GM03348 (cell line): ENCODE measurements at places on chromosomes 7 and 10.
A peak's percentile ranks its signal among the peaks of the same experiment; 100 is the strongest.

DNA sequence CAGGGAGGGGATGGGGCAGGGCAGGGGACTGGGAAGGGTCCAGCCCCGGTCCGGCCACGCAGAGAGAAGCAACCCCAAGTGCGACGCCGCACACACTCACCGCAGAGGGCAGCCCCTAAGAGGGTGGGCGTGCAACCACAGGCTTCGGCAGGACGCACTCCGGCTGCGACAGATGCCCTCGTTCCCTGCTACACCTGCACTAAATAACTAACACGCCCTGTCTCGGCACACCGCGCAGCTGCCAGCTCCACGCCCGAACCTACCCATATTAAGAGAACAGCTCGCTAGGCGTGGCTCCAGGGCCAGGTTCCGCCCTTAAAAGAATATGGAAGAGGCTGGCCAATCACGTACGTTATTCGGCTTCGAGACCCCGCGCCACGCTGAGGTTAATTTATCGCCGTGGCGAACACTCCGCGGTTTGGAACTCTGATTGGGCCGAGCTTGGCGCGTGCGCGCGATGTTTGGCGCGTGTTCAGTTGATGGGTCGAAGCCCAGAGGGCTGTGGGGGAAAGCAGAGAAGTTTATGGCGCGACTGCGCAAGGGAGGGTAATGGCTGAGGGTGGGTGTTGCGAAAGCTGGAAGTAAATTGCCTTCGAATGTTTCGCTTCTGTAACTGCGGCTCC lies 91.1 kb downstream of the OR13A1 start:
- no peak for DNase-seq

DNA sequence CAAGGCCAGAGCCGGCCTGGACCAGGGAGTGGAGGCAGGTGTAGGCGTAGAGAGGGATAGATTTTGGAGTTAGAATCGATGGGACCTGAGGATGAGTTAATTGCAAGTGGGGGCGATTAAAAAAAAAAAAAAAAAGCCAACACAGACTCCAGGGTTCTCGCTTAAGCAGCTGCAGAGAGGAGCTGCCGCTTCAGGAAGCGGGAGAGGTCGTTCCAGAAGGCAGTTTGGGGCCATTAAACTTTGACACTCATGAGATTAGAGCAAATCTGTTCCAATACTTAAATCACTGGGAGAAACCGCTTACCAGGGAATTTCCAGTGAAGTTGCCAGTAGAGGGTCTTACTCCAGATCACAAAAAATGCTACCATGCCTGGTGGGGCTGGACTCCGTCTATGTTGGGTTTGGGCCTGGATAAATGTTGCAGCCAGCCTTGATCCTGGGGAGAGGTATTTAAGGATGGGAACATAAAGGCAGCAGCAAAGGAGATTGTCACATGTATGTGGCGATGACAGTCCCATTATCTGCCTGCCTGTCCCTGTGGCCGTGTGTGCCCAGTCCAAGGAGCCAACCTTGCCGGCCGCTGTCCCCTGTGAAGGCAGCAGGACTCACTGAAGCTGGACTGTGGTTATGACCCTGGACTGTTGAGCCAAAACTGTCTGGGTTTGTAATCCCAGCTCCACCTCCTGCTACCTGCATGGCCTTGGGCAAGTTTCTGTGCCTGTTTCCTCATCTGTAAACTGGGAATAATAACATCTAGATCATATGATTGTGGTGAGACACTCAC lies 23.9 kb upstream of the GRID1 start:
- no peak for DNase-seq

DNA sequence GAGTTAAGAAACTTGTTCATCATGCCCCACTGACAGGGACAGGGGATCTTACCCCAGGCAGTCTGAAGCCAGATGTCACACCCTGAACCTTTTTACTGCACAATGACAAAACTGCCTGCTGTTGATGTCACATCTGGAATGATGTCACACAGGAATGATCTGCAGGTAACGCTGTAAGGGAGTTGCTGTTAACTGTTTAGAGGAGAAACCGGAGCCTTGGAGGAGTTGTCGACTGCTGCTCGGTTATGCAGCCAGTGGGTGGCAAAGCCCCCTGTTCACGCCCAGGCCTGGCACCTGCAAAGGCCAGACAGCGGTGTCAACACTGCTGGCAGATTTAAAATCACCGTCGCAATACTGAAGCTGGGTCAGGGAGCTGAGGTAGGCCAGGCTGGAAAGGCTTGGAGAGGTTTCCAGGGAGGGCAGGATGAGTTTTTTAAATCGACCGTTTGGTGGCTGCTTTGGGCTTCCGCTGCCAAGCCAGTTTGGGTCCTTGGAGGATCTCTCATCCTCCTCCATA lies 10.0 kb upstream of the SLIT1 start:
- DNase-seq = no peak

DNA sequence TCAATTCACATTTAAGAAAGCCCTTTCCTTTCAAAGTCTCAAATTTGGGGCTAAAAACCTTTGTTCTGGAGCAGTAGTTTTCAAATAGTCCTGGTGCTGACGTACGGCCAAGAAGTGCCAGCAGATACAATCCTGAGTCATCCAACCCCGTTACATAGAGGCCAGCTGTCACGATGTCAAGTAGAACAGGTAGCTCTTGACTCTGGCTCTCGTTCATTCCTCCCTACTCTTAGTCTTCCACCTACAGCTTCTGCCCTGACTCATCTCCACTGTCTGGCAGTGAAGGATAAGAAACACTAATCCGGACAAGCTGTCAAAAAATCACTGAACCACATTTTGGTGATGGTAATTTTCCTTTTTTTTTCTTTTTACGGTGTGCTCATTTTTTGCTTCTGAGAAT lies 132.4 kb upstream of the PTN start:
- DNase-seq = peak; percentile 13

DNA sequence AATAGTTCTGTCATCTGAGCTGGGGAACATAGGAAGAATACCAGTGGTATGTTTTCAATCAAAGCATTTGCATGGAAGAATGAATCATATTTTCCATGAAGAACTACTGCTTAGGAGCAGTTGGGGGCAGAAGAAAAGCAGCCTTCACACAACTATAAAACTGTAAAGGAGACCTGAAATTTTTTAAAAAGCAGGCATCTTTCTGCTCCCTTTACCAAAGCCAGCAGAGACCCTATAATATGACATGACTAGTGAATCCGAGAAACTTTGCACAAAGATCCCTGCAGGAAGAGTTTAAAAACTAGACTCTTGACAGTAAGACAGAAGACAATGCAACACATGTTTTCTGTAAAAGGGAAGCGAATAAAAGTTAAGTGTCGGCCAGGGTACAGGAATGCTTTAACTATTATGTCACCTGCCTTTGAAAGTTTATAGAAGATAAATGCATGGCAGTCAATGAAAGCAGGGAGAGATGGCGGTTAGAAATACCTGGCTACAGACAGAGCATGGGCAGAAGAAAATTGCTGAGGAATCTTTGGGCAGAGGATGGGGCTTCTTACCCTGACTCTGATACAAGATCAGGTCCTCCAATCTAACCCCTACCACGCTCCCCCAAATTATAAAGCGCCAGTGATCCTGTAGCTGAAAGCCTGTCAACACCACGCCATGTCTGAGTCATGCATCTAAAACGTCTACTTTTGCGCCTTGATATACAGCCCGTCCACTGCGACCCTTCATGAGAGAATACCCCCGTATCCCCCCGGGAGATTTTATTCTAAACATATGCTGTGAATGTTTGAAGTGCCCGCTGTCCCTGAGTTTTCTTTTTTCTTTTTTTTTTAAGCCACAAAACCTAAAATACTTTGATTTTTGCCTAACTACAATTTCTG lies 93.1 kb downstream of the GLI3 start:
- DNase-seq = peak; percentile 60

DNA sequence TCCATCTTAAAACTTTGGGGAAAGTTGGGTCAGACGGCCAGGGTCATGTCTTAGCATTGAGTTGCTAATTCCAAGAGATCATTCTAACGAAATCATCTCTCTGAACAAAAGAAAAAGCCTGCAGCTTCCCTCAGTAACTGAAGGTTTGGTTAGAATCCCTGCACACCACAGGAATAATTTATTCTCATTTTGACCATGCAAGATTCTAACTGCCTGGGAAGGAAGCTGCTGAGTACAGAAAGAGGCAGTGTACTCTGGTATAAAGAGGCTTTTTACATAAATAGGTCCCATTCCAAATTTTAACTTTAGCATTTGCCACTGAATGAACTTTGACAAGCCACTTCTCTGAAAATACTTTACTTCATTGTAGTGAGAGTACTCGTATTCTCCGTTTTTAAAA lies 76.9 kb upstream of the RSBN1L start:
- no peak for DNase-seq

- peak; percentile 81 for DNase-seq
These were observed 139.2 kb downstream of the USP6NL start for GRCh38 chr10:11472158-11472753.

GRCh38 chr10:31099094-31099493 lies 67.4 kb upstream of the ZNF438 start:
- peak; percentile 38 for DNase-seq

DNA sequence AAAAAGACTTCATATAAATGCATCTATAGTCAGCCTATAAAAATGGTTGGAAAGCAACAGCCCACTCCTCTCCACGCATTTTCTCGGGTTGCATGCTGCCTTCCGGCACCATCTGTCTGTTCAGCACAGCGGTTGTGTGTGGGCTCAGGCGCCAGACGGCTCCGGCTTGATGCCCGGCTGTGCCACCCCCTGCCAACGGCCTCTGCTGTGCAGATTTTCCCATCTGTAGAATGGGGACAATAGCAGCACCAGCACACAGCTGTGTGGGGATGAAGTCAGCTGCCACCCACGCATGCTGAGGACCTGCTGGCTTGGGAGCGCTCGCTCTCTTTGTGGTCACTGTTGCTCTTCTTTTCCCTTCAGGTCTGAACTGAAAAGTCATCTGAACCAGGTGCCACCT lies 19.5 kb downstream of the PRKAG2 start:
- DNase-seq = no peak

- no peak for DNase-seq
These were observed 148.5 kb downstream of the ZNF438 start for GRCh38 chr10:30883116-30883515.

GRCh38 chr10:110413903-110414547 lies 83.7 kb upstream of the DUSP5 start:
- DNase-seq = no peak

DNA sequence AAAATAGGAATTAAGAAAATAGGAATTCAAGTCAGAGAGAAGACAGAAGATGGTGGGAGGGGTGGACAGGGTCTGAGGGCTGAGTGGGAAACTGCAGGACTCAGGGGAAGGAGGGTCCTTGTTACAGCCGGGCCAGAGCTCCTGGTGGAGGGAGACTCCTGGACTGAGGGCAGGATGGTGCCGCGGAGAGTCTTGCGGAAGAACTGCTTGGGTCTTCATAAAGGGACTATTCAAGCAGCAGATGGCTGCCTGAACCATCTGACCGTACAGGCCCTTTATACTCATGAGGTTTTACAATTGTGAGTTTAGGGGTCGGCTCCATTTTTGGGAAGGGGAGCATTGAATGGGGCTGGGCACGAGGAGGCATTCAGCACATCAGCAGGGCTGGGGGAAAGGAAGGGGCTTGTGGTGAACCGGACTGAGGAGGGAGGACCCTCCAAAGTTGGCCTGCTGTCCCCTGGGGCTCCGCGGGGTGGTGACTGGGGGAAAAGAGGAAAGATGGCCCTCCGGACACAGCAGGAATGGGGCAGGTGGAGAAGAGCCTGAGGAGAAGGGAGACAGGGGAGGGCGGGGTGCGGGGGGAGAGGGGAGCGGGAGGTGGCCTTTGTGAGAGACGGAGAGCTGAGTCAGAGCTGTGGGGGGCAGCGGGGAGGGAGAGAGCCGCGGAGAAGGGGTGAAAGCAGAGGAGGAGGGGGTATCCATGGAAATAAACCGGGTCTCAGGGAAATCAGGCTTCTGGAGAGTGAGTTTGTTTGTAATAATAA lies 1.5 kb downstream of the FAM131B start:
- DNase-seq = no peak

DNA sequence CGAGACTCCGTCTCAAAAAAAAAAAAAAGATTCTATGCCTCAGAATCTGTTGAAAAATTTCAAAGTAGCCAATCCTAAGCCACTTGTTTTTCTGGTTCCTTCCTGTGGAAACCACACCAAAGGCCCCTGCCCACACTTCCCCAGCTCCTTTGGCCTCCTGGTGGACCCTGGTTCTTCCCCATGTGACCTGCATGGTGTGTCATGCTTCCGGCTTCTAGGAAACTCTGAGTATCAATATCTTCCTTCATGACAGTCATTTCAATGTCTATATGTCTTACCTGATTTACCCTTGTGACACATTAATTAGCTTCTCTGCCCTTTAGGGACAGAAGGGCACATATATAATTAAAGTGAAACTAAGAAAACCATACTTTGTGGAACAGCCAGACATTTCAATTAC lies 80.4 kb upstream of the GRB10 start:
- no peak for DNase-seq

DNA sequence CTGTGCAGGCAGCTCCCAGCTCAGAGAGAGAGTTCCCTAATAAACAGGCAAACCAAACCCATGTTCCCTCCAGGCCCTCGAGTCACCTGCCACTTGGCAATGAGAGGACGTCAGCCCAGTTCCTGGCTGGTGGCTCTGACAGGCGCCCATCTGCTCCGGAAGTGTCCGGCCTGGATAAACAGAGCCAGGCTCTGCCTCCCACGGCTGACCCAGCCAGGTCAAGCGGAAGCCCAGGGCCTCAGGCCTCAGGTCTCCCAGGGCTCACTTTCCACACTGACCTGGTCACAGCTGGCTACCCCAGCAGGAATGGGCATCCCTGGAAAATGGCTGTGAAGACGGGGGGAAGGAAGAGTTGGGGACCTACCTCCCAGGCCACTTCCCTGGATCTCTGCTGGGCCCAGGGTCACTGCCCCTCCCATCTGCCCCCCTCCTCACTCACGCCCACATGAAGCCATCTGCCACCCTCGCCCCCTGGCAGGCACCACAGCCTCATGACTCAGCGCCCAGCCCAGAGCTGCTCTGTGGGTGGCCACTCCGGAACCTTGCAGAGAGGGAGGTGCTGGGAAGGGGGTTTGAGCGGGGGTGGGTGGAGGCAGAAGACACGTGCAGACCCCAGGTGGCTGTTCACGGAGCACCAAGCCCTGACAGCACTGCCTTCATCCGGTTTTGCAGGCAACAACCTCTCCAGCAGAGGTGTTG lies 37.4 kb upstream of the DUSP5 start:
- DNase-seq = peak; percentile 38

GRCh38 chr10:73647875-73648651 lies 6.8 kb upstream of the MYOZ1 start:
- DNase-seq = peak; percentile 24

DNA sequence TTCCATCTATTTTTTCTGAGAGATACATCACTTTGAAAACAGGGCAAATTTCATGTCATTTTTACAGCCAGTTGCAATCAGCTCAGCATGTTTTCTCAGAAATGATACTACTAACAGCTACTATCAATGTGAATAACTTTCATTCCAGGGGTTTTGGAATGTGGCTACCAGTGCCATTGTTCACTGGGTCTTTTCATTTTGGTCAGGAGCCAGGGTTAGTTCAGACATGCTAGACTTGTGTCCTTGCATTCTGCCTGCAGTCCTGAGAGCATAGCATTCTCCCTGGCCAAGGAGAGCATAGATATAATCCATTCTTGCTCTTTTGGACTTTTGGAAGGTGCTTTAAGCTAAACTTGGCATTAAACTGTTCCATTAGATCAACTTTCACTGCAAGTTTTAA lies 160.9 kb upstream of the NEBL start:
- no peak for DNase-seq
